G401 (cell line): ENCODE measurements at places on chromosomes 1 and 21.

- peak; percentile 81 for DNase-seq
Measured at GRCh38 chr21:42695697-42696380, 42.4 kb downstream of the PDE9A start.

- DNase-seq: peak; percentile 67
Measured at GRCh38 chr1:193183019-193183627, 3.3 kb downstream of the B3GALT2 start.

- DNase-seq: no peak
Measured at GRCh38 chr1:96096613-96097321, 624.8 kb upstream of the PTBP2 start.

DNA sequence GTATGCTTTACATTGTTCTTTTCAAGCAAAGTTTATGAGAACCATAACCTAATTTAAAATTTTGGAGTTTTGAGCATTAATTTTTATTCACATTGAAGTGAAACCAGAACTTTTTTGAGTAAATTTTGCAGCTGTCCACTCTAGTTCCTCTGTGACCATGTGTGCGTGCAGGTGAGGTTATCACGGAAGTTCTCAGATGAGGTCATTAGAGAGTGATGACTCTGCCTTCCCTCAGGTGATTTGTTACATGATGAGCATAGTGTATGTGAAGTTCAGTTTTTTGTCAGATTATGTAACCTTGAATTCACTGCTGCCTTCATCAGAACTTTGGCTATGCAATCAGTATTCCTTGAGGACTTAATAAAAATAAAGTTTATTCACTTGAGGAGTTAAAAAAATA is 828.2 kb downstream of the ADGRL2 start:
- DNase-seq: no peak

GRCh38 chr21:43758811-43759210 is 17.3 kb downstream of the CSTB start:
- no peak for DNase-seq

- DNase-seq: no peak
Measured at GRCh38 chr1:113659035-113659434, 100.3 kb downstream of the PHTF1 start.

DNA sequence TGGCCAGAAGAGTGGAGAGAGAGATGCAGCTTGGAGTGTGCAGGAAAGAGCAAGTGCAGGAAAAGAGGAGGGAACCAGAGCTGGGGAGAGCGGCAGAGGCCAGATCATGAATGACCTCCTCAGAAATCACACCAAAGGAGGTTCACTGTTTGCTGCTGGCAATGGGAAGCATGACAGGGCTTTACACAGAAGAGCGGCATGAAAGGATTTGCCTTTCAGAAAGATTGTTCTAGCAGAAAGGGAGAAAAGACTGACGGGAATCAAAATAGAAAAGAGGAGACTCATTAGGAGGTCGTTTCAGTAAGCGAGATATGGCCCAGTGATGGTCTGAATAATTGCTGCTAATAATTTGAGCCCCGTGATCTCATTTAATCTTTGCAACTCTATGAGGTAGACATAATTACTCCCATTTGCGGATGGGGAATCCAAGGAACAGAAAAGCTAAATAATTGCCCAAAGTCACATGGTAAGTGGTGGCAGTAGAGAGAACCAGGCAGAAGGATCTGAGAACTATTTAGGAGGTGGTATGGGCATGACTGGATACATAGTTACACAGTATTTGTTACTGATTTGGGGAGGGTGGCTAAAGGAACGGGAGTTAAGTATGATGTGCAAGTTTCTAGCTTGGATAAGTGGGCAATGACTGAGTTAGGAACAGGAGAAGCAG is 12.5 kb upstream of the HNRNPR start:
- DNase-seq: no peak
